ENCODE measurements at places on chromosomes 7 and 10.
A peak's percentile ranks its signal among the peaks of the same experiment; 100 is the strongest.

DNA sequence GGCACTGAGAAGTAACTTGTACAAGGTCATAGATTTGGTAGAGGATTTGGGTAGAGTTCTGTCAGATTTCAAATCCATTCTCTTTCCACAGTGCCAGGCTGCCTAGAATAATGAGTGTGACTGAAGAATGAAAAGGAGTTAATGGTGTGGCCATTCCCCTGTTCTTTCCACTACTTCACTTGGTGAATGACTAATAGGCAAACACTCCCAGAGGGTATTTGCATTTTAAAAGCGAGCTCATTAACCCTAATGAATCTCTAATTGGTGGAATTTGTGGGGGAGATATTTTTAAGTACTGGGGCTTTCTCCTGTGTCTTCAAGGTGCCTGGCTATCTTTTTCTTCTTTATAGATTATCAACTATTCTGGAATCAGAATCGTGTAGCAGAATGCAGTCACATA is 74.8 kb upstream of the RPA3 start:
- DNase-seq, result no peak

DNA sequence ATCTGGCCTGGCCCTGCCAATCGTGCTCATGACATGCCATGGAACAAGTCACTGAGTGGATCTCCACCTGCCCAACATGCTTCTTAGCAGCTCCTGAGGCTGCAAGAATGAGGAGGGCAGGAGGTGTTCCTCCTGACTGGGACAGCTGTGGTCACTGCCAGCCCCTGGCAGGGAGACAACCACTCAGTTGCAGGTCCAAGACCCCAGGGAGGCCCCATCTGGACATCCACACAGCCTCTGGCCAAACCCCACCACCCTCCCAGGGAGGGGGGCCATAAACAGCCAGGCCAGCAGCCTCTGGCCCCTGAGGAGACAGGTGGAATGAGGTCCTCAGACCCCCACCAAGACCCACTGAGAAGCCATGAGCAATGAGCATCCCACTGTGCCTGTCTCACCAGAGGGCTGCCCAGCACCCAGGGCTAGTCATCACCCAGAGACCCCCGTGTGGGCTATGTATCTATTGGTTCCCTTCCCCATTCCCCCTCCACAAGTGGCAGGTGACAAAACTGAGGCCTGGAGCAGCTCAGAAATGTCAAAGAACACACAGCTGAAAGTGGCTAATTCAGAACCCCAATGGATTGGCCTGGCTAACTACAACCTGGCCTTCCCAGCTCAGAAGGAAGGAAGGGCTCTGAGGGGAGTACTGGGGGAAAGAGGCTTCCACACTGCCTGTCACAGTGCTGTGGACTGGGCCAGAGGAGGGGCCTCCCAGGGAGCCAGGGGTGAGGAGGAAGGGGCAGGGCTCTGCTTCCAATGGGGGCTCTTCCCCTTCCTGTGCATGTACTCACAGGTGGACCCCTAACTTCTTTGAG is 3.0 kb downstream of the GPRIN2 start:
- no peak for DNase-seq

DNA sequence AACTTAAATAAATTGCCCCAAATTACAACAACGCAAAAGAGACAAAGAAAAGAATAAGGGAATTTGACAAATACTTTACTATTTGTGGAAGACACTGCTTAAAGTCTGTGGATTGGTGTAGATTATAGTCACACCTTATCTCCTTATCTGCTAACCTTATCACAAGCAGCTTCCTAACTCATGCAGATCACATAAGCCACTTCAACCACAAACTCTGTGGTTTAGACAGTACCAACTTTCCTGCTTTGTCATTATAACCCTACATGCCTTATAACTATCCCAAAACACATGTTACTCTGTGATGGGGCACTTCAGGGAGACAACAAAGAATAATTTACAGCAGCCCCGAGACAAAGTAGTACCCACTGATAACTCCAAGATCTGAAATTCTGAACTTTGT is 41.5 kb upstream of the PPP3CB start:
- DNase-seq, result no peak

DNA sequence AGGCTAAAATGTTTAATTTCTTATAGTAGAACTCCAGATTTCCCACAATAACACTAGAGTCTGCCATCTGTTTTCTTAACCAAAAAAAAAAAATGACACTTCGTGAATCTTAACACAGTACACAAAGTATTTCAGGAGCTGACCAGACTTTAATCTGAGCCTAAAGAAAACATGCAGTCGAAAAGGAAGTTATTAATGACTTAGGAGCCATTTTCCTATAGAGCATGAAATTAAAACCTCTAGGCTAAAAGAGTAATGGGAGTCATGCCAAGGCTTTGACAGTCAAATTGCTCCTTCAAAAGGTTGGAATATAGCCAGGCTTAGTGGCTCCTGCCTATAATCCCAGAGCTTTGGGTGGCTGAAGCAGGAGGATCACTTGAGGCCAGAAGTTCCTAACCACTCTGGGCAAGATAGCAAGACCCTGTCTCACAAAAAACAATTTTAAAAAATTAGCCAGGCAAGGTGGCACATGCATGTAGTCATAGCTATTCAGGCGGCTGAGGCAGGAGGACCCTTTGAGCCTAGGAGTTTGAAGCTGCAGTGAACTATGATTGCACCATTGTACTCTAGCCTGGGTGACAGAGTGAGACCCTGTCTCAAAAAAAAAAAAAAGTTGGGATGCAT is 13.6 kb downstream of the MICU1 start:
- DNase-seq, result no peak

- DNase-seq, result no peak
Observed at GRCh38 chr7:40311307-40311706, 176.5 kb downstream of the SUGCT start.

GRCh38 chr7:27202018-27202861 is 2.3 kb upstream of the HOXA13 start:
- no peak for DNase-seq

- DNase-seq, result no peak
Observed at GRCh38 chr7:95630702-95631458, 34.6 kb upstream of the PDK4 start.

DNA sequence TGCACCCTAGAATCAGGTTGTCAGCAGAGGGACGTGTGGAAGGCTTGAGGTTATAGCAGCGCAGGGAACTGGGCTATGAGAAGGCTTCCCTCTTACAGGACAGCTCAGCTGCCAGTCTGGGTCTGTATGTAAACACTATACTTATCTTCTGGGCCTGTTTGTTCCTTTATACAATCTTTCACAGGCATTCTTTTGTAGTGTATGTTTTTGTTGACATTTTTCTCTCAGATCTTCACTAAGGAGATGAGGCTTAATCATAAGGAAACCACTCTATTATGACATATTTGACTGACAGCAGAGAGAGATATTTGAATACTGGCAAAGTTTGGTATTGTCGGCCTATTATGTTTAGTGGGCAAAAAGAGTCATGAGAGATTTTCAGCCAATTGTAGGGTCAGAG is 929 bp downstream of the GBF1 start:
- DNase-seq, result no peak

- no peak for DNase-seq
Observed at GRCh38 chr10:70440296-70441160, 953 bp downstream of the NODAL start.

DNA sequence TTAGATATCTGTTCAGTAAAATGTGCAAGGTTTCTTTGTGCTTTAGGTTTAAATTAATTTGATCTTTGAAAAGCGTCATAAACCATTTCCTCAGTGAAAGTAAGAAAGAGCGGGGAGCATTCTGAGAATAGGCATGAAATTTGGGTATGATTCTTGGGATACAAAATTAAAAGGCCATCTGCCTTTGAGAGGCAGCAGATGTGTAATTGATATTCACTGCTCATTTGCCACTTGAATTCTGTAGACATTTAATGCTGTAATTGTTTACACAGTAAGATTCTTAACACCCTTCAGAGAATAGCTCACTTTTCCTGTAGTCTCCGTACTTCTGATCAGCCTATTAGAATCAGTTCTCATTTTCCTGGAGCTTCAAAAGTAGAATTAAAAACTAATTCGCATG is 18.7 kb downstream of the FRMD4A start:
- DNase-seq, result no peak

DNA sequence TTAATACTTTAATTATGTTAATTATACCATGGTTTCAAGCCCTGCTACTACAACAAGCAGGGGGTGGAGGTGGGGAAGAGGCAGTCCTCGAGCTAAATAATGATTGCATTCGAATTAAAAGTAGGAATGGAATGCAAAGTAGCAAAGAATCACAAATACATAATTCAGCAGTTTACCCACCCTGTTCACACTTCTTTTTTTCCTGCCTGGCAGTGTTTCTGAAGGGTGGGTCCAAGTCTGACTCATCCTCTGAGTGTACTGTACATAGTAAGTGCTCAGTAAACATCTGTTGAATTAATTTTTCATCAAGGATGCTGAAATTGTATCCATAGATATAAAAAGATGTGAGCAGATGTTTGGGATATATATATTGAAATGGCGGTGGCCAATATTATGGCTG is 778.8 kb downstream of the LRMDA start:
- DNase-seq, result no peak

DNA sequence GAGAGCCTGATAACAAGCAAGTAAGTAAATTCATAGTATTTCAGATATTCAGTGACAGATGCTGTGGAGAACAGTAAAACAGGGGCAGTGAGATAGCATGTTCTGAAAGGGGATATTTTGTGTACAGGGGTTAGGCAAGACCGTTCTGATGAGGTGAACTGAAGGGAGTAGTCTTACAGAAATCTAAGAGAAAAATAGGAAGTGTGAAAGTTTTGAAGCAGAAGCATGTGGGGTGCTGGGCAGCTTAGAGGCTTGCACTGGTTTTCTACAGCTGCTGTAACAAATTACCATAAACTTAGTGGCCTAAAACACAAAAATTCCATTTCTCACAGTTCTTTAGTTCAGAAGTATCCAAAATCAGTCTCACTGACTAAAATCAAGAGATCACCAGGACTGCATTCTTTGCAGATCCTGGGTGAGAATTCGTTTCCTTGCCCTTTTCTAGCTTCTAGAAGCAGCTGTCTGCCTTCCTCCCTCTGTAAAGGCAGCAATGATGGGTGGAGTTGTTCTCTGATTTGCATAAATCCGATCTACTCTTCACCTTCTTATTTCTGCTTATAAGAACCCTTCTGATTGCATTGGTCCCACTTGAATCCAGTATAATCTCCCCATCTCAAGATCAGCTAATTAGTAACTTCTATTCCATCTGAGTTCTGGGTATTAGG is 7.5 kb upstream of the KLF14 start:
- no peak for DNase-seq

GRCh38 chr10:34698979-34699378 is 116.1 kb downstream of the PARD3 start:
- no peak for DNase-seq

- DNase-seq, result no peak
Observed at GRCh38 chr7:150983893-150984368, 5.8 kb upstream of the KCNH2 start.

- no peak for DNase-seq
Observed at GRCh38 chr7:130145424-130146100, 59.6 kb downstream of the TMEM209 start.

GRCh38 chr7:67857698-67858097 is 861.1 kb downstream of the TYW1 start:
- no peak for DNase-seq

DNA sequence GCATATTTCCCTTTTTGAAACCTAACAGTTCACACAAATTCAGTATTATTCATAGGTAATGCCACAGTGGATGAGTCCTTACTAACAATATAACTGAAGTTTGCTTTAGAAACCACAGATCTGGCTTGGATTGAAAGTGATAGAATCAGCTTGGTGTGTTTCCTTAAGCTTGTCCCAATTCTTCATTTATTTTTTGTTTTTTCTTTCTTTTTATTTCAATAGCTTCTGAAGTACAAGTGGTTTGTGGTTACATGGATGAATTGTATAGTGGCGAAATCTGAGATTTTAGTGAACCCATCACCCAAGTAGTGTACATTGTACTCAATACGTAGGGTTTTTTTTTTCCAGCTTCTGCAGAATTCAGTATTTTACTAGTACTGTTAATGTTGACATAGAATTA is 518.2 kb upstream of the SEMA3D start:
- no peak for DNase-seq

GRCh38 chr10:19169684-19170083 is 121.1 kb downstream of the MALRD1 start:
- DNase-seq, result peak; percentile 30

DNA sequence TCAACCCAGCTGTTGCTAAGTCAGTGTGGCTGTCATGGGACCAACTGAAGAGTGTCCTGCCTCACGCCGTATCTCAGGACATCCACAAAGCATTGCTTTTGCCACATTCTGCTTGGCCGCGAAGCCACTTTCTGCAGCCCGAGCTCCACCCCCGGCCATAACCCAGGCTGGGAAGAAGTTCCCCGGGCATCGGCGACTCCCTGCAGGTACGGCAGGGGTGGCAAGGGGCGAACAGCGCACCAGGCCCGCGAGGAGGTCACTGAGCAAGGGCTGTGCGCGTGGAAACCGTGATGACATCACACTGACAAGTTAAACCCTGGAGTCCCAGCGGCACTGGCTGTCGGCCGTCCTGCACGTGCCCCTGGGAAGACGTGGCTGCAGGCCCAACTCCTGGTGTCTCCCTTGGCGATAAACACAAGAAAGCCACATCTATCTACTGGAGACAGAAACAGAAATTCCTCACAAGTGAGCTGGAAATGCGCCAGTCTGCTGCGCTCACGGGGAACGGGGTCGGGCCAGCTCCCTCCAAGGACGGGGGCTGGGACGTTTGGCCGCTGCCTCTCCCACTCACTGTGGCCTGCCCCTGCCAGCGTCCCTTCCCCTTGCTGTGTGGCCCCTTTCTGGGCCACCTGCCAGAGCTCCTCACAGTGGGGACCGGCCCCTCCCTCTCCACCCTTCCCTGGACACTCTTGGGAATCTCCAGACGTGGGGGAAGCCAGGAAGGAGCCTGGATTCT is 326.3 kb downstream of the DNAJB6 start:
- DNase-seq, result no peak

DNA sequence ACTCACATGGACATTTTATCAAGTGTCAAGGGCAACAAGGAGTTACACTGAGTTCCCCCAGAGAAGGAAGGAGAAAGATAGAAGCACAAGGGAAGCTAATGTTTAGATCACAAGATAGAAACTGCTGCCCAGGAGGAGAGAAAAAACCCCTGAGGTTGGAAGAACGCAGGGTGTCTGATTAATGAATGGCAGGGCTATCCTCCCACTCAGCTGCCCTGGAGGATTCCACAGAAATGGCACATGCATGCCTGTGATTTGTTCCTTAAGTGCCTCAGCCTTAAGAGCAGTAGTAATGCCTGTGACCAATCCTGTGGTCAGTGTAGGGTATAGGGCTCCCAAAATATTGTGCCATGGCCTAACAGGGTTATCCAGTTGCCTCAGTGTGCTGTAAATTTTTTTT is 20.2 kb downstream of the DNAJB9 start:
- DNase-seq, result no peak

- no peak for DNase-seq
Observed at GRCh38 chr10:513393-513792, 176.1 kb downstream of the DIP2C start.

DNA sequence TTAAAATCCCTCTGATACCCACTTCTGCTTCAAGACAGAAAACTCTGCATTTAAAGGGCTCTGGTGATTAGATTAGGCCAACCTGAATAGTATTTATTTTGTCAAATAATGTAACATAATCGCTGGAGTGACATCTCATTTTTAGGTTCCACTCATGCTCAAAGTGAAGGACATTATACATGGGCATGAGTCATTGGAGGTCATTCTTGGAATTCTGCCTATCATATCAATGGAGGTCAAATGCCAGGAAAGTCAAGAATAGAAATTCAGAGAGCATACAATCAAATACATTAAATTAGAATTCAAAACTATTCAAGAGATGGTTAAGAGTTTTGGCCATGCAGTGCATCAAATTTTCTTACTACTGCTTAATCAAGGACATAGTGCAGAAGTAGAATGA is 50.8 kb upstream of the PRSS1 start:
- DNase-seq, result no peak

- no peak for DNase-seq
Observed at GRCh38 chr10:24533981-24534380, 189.7 kb downstream of the ARHGAP21 start.
